ENCODE measurements at places on chromosomes 3 and 15. TPM values are rescaled to one million over a fixed set of nuclear protein-coding genes. Genes with fewer than 3 reads are reported as not detected.

DOCK3 gene
- total RNA-seq = 15.2 TPM

DPH3 gene
- total RNA-seq = 16.2 TPM

GOLGA8S gene
- 0.09 TPM for total RNA-seq

RETNLB gene
- not detected for total RNA-seq

ITGB5 gene
- 287 TPM for total RNA-seq

DNA sequence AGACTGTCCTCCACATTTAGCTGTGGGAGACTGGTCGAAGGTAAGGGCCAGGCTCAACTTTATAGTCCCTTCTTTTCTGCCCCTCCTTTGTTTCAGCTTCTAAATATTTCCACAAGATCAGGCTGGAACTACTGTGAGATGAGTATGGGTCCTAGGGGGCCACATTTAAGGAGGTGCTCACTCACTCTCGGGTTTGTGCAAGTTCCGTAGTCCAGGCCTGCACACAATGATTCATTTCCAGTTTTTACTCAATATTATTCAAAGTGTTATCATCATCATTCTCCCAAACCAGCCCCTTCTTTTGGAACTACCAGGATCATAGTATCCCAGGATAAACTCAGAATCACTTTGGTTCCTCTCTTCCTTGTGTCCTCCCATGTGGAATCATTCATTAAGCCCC lies 289.1 kb downstream of the ADAMTSL3 start:
- H3K27ac ChIP-seq = no peak overlapping the region
- no peaks in the 10 kb centered on the region for H3K4me1 ChIP-seq
- no peaks in the 10 kb centered on the region for H3K36me3 ChIP-seq
- no peak for DNase-seq

GRCh38 chr3:188133646-188134045 lies 20.3 kb upstream of the LPP start:
- H3K27me3 ChIP-seq = no peaks in the 10 kb centered on the region
- H3K4me3 ChIP-seq = no peak overlapping the region
- no peaks in the 10 kb centered on the region for H3K4me1 ChIP-seq
- H3K27ac ChIP-seq = no peak overlapping the region

- peaks cover 10% of the 10 kb centered on the region for H3K36me3 ChIP-seq
- no peak for DNase-seq
- H3K27me3 ChIP-seq = no peaks in the 10 kb centered on the region
- peaks cover 8% of the 10 kb centered on the region for H3K4me1 ChIP-seq
- H3K27ac ChIP-seq = no peak overlapping the region
Observed at GRCh38 chr3:49513494-49514124, 40.7 kb upstream of the BSN start.

GRCh38 chr3:168864107-168865021 lies 768.6 kb upstream of the GOLIM4 start:
- no peaks in the 10 kb centered on the region for H3K36me3 ChIP-seq
- no peaks in the 10 kb centered on the region for H3K27me3 ChIP-seq
- H3K4me3 ChIP-seq = no peak overlapping the region
- no peaks in the 10 kb centered on the region for H3K4me1 ChIP-seq

DNA sequence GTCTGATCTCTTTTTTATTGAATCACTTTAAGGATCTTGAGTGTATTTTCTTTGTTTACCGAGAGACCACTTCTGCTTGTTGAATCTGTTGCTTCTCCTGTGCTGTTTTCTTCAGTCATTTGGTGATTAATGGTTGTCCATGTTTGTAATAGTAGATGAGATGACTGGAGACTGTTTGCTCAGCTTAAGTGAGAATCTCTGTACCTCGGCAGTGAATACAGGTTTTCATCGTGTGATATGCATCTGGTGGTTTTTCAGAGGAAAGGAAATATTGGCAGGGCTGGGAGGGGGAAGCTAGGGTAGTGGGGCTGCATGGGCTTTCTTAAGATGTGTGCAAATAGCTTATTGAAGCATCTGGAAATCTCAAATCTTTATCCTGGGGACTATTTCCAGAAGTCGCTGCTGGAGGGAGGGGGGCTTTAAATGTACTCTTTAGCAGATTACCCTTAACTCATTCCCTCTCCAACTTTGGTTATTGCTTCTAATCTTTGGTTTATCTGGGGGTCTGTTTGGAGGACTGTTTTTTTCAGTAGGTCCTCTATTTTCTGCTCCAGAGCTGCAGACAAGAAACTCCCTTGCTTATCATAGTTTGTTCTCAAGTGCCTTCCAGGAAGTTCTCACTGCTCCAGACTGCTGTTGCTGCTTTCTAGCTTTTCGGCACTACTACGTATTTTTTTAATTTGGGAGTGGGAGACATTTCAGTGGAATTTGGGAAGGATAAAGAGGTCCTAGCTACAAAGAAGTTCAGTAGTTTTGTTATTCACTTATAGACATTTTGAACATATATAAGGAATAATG lies 19.4 kb downstream of the CMTM8 start:
- no peaks in the 10 kb centered on the region for H3K4me1 ChIP-seq
- no peaks in the 10 kb centered on the region for H3K27me3 ChIP-seq
- no peak overlapping the region for H3K4me3 ChIP-seq

DNA sequence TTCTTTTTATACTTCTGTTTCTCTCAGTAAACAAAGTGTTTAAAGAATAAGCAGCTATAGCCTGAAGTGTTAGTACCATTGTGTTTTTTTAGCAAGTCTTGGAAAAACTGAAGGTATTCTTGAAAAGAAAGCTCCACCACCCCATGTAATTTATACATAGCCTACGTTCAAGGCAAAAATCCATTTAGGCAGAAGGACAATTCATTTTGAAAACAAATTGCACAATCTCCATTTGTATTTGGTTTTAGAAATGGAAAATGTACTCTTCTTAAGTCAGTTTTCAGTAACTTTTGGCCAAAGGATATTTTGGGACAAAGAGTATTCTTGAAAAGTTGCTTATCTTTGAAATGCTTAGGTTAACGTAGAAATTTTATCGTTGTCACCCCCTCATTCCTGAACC lies 34.5 kb downstream of the PTPRG start:
- no peak overlapping the region for H3K27ac ChIP-seq
- H3K36me3 ChIP-seq = no peaks in the 10 kb centered on the region
- no peak for DNase-seq
- H3K4me3 ChIP-seq = no peak overlapping the region
- no peaks in the 10 kb centered on the region for H3K27me3 ChIP-seq

DNA sequence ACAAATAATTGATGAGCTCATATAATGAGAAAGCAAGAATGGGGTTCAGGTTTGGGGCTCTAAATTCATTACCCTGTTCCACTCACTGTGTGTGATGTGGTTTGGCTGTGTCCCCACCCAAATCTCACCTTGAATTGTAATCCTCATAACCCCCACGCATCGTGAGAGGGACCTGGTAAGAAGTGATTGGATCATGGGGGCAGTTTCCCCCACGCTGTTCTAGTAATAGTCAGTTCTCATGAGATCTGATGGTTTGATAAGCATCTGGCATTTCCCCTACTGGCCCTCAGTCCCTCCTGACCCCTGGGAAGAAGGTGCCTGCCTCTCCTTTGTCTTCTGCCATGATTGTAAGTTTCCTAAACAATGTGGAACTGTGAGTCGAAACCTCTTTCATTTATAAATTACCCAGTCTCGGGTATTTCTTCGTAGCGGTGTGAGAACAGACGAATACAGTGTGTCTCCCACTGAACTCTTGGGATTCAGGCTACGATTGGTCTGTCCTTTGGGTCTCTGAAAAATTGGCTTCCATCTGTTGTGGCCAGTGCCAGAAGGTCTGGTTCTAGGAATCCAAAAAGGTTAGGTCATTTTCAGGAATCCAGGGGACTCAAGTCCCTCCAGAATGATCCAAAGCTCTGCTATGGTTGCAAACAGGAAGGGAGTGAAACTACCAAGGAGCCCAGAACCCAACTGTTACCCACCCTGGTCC lies 87.7 kb downstream of the XXYLT1 start:
- peaks cover 23% of the 10 kb centered on the region for H3K4me1 ChIP-seq
- H3K36me3 ChIP-seq = no peaks in the 10 kb centered on the region
- no peak for DNase-seq
- H3K27ac ChIP-seq = no peak overlapping the region
- H3K27me3 ChIP-seq = no peaks in the 10 kb centered on the region

GRCh38 chr3:112604536-112604935 lies 36.4 kb downstream of the CCDC80 start:
- H3K27ac ChIP-seq = peak overlapping the region; percentile 30
- H3K4me1 ChIP-seq = peaks cover 10% of the 10 kb centered on the region
- DNase-seq = peak; percentile 27
- no peaks in the 10 kb centered on the region for H3K27me3 ChIP-seq

GRCh38 chr3:94862703-94863102 lies 799.8 kb downstream of the NSUN3 start:
- H3K4me1 ChIP-seq = no peaks in the 10 kb centered on the region
- H3K36me3 ChIP-seq = no peaks in the 10 kb centered on the region
- no peaks in the 10 kb centered on the region for H3K27me3 ChIP-seq
- H3K4me3 ChIP-seq = no peak overlapping the region
- H3K27ac ChIP-seq = no peak overlapping the region

GRCh38 chr15:92733934-92734521 lies 78.5 kb upstream of the FAM174B start:
- no peaks in the 10 kb centered on the region for H3K36me3 ChIP-seq
- H3K4me3 ChIP-seq = no peak overlapping the region
- DNase-seq = no peak
- no peaks in the 10 kb centered on the region for H3K27me3 ChIP-seq

- no peak for DNase-seq
- no peaks in the 10 kb centered on the region for H3K27me3 ChIP-seq
- H3K27ac ChIP-seq = no peak overlapping the region
Observed at GRCh38 chr3:72999951-73000350, 3.3 kb downstream of the PPP4R2 start.

GRCh38 chr3:56621681-56622080 lies 61.4 kb downstream of the TASOR start:
- H3K27ac ChIP-seq = peak overlapping the region; percentile 24
- DNase-seq = peak; percentile 75
- peaks cover 14% of the 10 kb centered on the region for H3K4me1 ChIP-seq

GRCh38 chr15:39083213-39083612 lies 497.7 kb upstream of the THBS1 start:
- H3K4me3 ChIP-seq = no peak overlapping the region
- no peak for DNase-seq
- no peaks in the 10 kb centered on the region for H3K36me3 ChIP-seq
- no peaks in the 10 kb centered on the region for H3K4me1 ChIP-seq

GRCh38 chr3:133753779-133754164 lies 7.6 kb downstream of the TF start:
- DNase-seq = no peak
- no peak overlapping the region for H3K27ac ChIP-seq
- H3K4me3 ChIP-seq = no peak overlapping the region
- no peaks in the 10 kb centered on the region for H3K4me1 ChIP-seq
- peaks cover 12% of the 10 kb centered on the region for H3K27me3 ChIP-seq

DNA sequence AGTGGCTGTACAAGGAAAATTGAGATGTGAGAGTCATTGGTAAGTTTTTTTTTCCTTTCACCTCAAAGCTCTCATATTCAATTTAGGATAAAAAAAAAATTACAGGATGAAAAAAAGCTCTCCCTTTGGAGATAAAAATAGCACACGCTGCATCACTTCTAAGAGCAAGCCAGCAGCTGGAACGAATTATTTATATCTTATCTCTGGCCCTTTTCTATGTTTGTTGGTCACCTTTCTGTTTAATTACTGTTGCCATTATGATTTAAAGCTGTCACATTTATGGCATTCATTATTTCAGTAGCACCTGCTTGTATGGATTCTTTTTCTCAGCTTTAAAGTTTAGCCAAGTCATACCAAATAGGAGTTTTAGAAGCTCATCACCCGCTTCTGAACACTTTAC lies 171.6 kb upstream of the PDZRN3 start:
- 0 out of 2 replicates have a peak, but pooled peaks cover 2% of the 10 kb centered on the region for H3K27me3 ChIP-seq
- no peak overlapping the region for H3K4me3 ChIP-seq
- no peaks in the 10 kb centered on the region for H3K4me1 ChIP-seq
- H3K27ac ChIP-seq = no peak overlapping the region

GRCh38 chr3:46361408-46362283 lies 7.7 kb downstream of the CCR2 start:
- H3K27ac ChIP-seq = peak overlapping the region; percentile 40
- peak; percentile 36 for DNase-seq
- H3K4me3 ChIP-seq = no peak overlapping the region
- H3K27me3 ChIP-seq = no peaks in the 10 kb centered on the region
- H3K36me3 ChIP-seq = no peaks in the 10 kb centered on the region

DNA sequence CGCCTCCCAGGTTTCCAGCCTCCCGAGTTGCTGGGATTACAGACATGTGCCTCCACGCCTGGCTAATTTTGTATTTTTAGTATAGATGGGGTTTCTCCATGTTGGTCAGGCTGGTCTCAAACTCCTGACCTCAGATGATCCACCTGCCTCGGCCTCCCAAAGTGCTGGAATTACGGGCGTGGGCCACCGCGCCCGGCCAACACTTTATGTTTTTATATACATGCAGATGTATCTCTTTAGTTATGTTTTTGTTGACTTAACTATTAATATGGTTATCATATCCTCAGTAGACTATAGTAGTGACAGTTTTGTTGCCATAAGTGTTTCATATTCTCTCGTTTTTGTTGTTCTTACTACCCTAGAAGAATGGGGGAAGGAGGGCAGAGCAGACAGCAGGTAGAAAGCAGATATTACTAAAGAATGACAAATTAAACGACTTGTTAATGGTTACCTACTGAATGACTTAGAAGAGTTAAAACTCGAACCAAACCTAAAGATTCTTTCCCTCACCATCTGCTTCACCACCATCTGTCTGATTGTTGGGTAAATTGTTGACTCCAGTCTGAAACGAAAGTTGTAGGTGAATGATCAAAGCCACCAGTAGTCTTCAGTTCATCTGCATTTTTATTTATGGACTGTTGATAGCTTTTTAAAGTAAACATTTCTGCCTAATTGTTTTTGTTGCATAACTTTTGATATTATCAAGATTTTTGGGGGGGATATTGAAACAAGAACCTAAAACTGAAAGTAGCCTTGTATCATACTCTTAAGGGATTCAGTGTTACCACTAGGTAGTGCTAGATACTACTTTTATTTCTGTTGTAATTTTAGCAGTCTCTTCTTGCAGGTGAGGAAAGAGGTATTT lies 89.3 kb downstream of the RASA2 start:
- H3K4me3 ChIP-seq = no peak overlapping the region
- H3K27ac ChIP-seq = no peak overlapping the region
- no peaks in the 10 kb centered on the region for H3K27me3 ChIP-seq
- DNase-seq = no peak

DNA sequence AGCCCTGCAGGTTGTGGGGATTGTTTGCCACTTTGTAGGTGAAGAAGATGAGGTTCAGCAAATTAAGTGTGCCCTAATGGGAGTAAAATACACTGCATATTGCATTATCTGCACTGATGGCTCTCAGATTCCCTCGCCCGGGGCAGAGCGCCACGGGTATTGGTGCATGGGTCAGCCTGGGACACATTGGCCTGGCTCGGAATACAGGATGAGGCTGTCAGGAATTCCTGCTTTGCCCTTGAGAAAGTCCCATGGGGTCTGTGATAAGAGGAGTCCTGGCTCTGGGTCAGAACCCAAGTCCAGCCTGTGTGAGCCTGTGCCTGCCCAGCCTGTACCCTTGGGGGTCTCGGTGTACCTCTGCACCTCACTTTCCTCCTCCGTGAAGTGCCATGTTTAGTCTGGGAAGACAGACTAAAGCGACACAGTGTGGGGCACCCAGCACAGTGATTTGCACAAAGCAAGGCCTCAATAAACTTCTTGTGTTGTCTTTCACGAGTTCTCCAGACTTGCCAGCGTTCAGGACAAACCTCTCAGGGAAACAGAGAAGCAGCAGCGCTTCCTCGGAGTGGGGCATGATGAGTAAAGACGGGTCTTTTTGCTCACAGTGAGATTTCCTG lies 107.6 kb downstream of the LRRK1 start:
- H3K4me3 ChIP-seq = no peak overlapping the region
- no peaks in the 10 kb centered on the region for H3K4me1 ChIP-seq
- no peaks in the 10 kb centered on the region for H3K27me3 ChIP-seq
- no peak for DNase-seq

- H3K27me3 ChIP-seq = no peaks in the 10 kb centered on the region
- H3K4me3 ChIP-seq = no peak overlapping the region
- no peak for DNase-seq
- H3K27ac ChIP-seq = no peak overlapping the region
- no peaks in the 10 kb centered on the region for H3K36me3 ChIP-seq
Observed at GRCh38 chr15:75338661-75339240, 2.9 kb downstream of the COMMD4 start.
